Foreskin keratinocyte (primary cell): ENCODE measurements at places on chromosomes 4 and X. TPM values are rescaled to one million over a fixed set of nuclear protein-coding genes. Genes with fewer than 3 reads are reported as not detected.

CLIC2 gene
- 0.03 TPM in 1 of 2 replicates, not detected in the other for polyA plus RNA-seq

NWD2 gene
- not detected in 2 replicates for polyA plus RNA-seq

USP26 gene
- polyA plus RNA-seq: not detected in 2 replicates

NUDT11 gene
- 8.1 and 9.3 TPM in 2 replicates for polyA plus RNA-seq

GC gene
- not detected in 2 replicates for polyA plus RNA-seq

GJB1 gene
- not detected in 2 replicates for polyA plus RNA-seq

PDHA1 gene
- 201 and 213 TPM in 2 replicates for polyA plus RNA-seq

PAGE2B gene
- not detected in 2 replicates for polyA plus RNA-seq

MCF2 gene
- polyA plus RNA-seq: 0.07 and 0.12 TPM in 2 replicates

ETDA gene
- polyA plus RNA-seq: not detected in 2 replicates

PTPN13 gene
- polyA plus RNA-seq: 8.9 and 12.0 TPM in 2 replicates

RNF150 gene
- polyA plus RNA-seq: not detected in 2 replicates

PDCL2 gene
- not detected in 2 replicates for polyA plus RNA-seq

ATP11C gene
- 5.1 and 5.2 TPM in 2 replicates for polyA plus RNA-seq

RBMX2 gene
- polyA plus RNA-seq: 27.0 and 30.3 TPM in 2 replicates

SLC49A3 gene
- polyA plus RNA-seq: 0.06 and 0.11 TPM in 2 replicates

GPC4 gene
- polyA plus RNA-seq: 1.3 and 3.9 TPM in 2 replicates

ARSD gene
- 3.6 and 4.3 TPM in 2 replicates for polyA plus RNA-seq

SPANXA2 gene
- polyA plus RNA-seq: not detected in 2 replicates

NOX1 gene
- polyA plus RNA-seq: not detected in 2 replicates

PALLD gene
- 58.4 and 88.0 TPM in 2 replicates for polyA plus RNA-seq

CRMP1 gene
- not detected in 2 replicates for polyA plus RNA-seq

PRSS12 gene
- 9.0 and 9.5 TPM in 2 replicates for polyA plus RNA-seq
